ENCODE measurements at places on chromosomes 12 and 14.

DNA sequence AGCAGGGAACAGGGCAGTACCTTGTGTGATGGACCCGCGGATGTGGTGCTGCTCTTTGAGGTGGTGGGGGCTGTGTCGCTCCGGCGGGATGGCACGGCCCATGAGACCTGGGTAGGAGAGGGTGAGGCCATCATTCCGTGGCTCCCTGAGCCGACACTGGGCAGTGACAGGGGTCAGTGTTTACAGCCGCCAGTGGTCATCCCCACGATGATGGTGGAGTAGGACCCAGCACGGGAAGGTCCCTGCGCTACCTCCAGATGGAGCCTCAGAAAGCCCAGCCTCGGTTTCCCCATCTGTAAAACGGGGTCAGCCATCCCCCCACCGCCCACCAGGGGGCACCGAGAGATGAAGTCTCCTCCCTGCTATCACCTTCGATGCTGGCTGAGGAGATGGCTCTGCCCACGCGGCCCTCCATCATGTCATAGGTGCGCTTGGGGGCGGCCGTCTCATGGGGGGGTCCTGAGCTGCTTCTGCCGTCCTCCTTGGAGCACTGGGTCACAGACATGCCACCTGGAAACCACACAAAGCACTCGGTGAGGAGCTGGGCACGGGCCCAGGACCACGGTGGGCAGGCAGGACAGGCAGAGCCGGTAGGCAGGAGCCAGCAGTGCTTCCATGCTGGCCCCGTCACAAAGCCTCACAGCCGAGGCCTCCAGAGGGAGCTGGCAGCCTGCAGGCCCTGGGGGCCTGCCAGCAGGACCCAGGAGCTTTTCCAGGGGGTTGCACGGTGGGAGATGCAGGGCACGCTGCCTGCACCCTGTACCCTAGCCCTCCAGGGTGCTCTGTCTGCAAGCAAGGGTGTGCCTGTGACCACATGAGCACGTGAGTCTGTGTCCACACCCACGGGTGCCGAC lies 53.1 kb downstream of the RFLNA start:
- no peak for DNase-seq

GRCh38 chr14:53767566-53767965 lies 189.1 kb downstream of the BMP4 start:
- DNase-seq: no peak

DNA sequence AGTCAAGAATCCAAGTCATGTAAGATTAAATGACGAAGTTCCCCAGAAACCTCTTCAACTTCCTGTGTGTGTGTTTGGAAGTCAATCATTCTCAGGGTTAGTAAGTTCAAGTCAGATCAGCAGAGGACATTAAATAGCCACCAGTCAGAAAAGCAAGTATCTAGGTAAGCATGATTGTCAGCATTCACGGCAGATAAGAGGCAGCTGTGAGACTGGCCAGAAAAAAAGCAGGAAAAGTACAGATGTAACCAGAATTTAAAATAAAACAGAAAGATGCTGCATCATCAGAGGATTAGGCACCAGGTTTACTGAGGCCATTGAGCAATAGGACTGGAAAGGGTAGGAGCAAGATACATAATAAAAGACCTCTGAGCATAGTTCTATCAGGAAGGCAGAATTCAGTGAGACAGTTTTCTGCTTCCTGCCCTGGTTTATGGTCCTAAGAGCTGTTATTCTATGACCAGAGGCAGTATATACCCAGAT lies 606.9 kb downstream of the FSCB start:
- no peak for DNase-seq

DNA sequence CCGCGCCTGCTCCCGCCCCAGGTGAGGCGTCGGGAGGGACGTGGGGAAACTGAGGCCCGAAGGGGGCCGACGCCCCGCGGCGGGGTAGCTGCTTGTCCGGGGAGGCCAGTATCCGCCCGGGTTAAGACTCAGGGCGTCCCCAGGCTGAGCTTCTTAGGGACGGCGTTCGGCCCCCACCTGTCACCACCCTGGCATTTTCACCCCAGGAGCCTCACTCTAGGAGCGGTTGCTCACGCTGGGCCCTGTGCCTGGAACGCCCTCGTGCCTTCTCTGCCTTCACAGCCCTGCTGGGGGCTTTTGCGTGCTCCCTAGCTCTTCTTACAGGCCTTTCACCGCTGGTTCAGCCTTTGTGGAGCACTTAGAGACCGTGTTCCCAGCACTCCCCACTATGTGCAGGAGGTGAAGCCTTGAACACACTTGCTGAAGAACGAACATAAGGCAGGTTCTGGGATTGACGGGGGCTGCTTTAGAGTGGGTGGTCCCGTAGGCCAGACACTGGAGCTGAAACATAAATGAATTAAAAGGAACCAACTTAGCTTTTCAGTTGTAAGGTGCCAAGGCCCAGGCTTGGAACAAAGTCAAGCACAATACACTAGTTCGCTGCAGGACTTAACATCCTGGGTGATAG lies 601 bp downstream of the ZNF839 start:
- peak; percentile 35 for DNase-seq

- no peak for DNase-seq
These were observed 73.3 kb downstream of the NCOR2 start for GRCh38 chr12:124493809-124494750.

GRCh38 chr14:95056476-95056875 lies 100.9 kb downstream of the DICER1 start:
- no peak for DNase-seq

GRCh38 chr12:106127338-106128126 lies 11.2 kb downstream of the NUAK1 start:
- no peak for DNase-seq
